ENCODE measurements at places on chromosomes 12 and 14.

- DNase-seq: peak; percentile 57
These were observed 14.3 kb downstream of the EXOC3L4 start for GRCh38 chr14:103108749-103109207.

GRCh38 chr14:69989622-69990021 lies 110.4 kb downstream of the SMOC1 start:
- DNase-seq: no peak

DNA sequence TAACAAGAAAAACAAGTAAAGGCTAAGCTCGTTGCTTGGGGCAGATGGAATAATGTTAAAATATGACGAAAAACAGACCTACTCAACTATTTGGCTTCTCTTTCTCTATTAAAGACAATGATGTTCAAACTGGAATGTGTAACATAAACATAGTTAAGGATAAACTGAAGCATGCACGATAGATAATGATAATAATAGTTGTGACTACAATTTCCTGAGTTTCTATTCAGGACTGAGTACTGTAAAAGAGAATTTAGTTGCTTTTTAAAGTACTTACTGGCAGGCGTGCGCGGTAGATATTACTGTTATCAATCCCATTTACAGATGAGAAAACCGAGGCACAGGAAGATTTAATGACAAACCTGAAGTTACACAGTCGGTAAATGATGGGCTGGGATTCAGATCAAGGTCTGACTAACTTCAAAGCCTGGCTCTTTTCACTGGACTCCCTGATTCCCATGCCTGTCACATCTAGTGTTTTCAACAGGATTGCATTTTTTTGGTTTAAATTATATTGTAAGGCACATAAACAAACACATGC lies 103.0 kb downstream of the CRADD start:
- no peak for DNase-seq

DNA sequence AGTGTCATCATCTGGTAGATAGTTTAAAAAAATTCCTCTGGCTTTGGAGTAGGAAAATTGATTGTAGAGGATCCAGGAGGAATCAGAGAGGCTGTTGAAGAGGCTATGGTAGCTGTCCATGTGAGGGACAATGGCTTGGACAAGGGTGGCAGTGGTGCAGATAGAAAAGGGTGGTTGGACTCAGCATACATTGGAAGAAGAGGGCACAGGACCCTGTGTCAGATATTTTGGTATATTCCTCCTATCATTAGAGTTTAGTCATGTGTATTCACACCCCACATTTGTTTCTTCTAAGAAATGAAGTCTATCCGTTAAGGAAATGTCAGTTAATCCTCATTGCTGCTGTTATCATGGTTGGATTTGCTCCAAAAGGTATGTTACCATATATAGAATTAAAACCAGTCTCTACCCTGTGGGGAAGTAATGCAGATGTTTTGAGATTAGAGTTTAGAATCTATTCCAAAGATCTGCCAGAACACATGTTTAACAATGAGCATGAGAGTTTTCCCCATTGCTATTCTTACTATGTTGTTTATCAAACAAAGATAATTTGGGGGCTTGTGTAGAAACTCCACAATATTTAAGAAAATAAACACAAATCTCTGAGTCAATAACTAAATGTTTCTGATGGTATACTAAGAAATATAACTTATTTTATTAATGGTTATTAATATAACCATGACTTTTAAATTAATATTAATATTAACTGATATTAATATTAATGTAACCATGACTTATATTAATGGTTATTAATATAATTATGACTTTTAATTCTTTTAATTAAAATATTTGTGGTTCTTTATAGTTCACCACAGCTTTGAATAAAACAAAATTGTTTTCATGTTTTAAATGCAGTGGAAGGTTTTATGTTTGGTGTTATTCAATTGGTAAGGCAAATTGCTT lies 80.9 kb downstream of the CRADD start:
- DNase-seq: no peak

GRCh38 chr12:115916910-115917668 lies 360.4 kb downstream of the MED13L start:
- peak; percentile 57 for DNase-seq

GRCh38 chr14:25630447-25630846 lies 580.5 kb upstream of the STXBP6 start:
- DNase-seq: no peak

DNA sequence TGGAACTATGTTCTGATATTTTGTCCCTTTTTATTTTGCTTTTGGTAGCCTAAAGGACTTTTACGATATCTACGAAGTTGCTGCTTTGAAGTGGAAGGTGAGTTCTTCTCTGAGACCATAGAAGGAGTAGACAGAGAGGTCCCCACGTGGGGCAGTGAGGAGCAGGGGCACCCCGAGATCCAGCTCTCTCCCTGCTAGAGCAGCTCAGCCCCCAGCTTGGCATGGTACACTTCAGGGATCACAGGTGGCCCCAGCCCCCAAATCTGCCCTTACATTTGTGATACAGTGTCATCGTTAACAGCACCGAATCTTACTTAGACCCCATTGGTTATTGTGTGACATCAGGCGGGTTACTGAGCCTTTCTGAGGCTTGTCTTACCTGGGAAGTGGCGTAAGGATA lies 56.8 kb downstream of the SLC8B1 start:
- no peak for DNase-seq

- DNase-seq: no peak
These were observed 1.3 kb downstream of the KRT78 start for GRCh38 chr12:52847335-52848102.

- no peak for DNase-seq
These were observed 46.5 kb downstream of the FBXO34 start for GRCh38 chr14:55317542-55318306.

- DNase-seq: no peak
These were observed 209.0 kb upstream of the PLEKHG7 start for GRCh38 chr12:92493816-92494215.

DNA sequence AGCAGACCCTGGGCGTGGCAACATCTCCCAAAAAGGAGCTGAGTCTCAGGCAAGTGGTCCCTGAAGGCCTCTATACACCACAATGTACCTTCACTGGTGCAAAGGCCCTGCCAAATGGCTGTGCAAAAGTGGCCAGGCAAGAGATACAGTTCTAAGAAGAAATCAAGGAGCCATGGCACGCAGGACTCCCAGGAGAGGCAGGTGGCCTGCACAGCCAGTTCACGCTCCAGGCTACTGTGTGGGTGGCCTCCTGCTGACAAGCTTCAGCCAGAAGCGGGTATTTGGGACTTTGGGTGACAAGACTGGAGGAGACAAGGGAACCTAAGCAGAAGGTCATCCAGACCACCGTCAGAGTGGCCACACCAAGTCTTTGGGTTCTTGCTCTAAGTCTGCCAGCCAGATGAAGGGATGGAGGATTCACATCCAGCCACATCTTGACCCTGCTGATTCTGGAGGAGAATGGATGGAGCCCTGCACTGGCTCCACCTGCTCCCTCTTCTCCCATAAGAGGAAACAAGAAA lies 20.5 kb upstream of the ZFP36L1 start:
- no peak for DNase-seq

- peak; percentile 76 for DNase-seq
These were observed 7.7 kb downstream of the TNFAIP2 start for GRCh38 chr14:103130965-103131364.

DNA sequence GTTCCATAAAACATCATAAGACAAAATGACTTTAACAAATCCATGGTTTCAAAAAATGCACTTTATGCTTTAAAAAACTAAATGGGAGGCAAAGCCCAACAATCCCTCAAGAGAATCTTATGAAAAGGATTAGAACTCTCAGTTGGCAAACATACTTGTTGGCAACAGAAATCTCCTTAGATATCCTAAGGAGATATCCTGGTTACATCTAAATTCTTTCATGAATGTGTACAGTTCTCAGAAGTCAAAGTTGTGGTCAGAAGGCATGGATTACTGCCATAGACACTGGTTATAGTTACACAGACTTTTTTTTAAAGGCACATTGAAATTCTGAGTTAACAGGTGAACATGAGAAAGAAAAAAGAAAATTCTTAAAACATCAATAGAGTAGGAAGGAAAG lies 17.5 kb upstream of the ISM2 start:
- no peak for DNase-seq

DNA sequence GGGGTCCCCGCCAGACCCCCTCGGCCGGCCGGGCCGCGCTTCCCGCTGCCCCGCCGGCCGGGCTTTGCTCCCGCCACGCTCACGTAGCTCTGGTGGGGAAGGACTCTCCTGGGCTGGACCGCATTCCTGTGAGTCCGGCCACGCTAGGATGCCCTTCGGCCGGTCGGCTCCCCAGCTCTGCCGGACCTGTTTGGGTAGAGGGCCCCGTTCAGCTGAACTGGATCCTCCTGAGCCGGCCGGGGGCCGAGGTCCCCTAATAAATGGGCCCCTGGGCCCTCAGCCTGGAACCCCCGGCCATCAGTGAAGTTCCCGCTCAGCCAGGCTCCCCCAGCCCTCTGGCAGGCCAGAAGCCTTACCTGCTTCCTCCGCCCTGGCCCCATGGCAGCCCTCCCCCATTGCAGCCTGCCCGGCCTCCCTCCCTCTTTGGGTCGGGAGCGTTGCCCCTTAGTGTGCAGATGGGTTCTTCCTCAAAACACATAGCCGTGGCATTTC lies 593 bp downstream of the UNC119B start:
- DNase-seq: no peak

GRCh38 chr12:64187370-64187769 lies 34.7 kb downstream of the KICS2 start:
- no peak for DNase-seq

- DNase-seq: peak; percentile 88
These were observed 31.8 kb upstream of the PLEKHG6 start for GRCh38 chr12:6278439-6279255.

DNA sequence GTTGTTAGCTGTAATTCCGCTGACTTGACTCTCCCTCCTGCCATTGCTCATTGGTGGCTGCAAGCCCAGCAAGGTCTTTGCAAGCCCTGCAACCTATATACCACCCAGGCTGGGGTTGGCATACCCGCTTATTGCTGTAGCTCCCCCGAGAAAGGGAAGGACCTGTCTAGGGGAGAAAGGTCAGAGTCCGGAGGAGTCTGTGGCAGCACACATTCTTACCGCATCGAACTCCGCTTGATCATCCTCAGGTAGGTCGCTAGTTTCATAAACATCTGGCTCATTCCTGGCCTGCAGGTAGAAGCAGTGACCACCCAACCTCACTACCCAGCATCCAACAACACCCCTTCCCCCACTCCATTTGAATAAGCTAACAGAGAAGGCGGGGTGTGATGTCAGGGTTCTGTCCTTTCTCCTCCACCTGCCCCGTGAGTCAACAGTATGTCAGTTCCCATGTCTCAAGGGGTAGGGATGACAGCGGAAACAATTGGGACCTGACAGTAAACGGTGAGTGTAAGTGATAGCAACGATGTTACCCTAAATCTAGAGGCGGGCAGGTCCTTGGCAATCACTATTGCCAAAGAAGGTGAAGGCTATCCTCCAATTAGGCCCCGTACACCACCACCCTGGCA lies 1.1 kb downstream of the DCTN2 start:
- no peak for DNase-seq

DNA sequence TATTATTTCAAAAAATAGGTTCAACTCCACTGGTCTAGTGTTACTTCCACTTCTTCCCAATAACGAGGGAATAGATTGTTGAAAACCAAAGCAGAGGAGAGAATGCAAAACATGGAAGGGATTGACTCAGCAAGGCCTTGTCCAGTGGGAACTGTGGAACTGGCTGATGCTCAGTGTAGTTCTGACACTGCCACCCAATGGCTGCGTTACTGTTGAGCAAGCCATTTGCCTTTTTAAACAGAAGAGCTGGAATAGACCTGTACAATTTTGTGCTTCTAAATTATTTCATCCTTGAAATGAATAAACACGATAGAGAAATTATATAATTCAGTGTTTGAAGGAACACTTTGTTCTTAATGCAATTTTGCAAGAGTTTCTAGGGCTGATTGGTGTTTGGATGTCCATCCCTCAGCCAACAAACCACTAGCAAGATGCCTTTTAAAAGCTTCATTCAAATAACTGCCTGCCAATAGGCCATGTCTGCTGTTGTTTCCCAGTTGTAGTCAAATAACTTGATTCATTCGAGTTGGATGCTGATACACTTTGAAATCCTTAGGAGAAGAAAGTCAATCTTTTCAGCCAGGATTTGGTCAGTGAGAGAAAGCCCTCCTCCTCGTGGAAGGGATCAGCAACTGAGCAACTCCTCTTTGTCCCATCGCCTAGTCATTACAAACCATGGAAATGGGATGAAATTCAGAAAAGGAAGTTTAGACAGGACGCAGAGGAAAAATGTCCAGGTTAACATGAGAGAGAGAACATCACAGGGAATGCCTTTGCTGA lies 7.3 kb upstream of the MGP start:
- DNase-seq: peak; percentile 59

GRCh38 chr14:33738491-33738890 lies 212.4 kb downstream of the EGLN3 start:
- no peak for DNase-seq

- no peak for DNase-seq
These were observed 2.3 kb downstream of the HIP1R start for GRCh38 chr12:122837306-122838265.

DNA sequence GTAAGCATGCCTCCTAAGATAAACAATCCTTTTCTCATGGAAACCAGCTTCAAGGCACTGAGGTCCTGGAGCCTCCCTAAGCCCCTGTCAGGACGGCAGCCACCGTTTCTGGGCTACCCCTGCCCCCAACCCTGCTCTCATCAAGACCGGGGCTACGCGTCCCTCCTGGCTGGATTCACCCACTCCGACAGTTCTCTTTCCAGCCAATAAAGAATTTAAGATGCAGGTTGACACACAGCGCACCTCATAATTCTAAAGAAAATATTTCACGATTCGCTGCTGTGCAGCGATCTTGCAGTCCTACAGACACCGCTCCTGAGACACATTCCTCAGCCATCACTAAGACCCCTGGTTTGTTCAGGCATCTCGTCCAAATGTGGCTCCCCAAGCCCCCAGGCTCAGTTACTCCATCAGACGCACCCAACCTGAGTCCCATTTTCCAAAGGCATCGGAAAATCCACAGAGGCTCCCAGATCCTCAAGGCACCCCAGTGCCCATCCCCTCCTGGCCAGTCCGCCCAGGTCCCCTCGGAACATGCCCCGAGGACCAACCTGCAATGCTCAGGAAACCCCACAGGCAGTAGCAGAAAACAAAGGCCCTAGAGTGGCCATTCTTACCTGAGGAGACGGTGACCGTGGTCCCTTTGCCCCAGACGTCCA lies 336.3 kb downstream of the TMEM121 start:
- DNase-seq: no peak

GRCh38 chr12:70744178-70744577 lies 106.9 kb upstream of the PTPRB start:
- no peak for DNase-seq

- DNase-seq: no peak
These were observed 170.9 kb downstream of the GRIP1 start for GRCh38 chr12:66508025-66508424.

DNA sequence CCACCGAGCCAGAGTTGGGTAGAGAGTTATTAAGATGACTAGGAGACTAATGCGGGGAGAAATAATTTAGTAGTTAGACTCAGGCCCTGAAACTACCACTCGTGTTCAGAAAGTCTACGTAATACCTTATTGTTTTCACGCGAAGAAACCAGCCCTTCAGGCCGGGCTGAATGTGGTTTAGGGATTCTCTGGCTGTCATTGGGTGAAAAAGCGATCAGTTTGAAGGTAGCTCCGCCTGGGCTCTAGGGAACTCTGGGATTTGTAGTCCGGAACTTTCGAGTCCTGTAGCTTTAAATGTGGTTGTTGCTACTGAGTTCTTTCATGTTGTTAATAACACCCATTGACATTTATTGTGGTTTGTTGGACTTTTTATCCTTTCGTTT lies 549 bp upstream of the WDR89 start:
- peak; percentile 91 for DNase-seq

Data from right hindlimb (tissue), 1 donor.